ENCODE measurements at places on chromosomes 1 and 21.

DNA sequence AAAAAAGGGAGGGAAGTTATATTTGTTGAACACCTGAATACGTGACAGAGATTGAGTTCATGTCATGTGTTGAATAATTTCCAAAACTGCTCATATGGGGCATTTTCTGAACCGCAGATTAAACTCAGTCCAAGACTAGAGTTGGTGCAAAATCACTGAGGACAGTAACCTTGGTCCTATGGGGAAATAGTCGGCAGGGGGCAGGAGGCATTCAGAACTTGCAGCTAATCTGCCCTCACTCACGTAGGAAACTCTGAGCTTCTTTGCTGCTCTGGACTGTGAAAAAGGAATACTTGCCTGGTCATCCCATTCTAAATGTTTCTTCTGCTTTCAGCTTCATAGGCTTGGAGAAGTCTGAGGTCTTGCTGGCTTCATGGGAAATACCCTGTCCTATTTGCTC lies 228.3 kb upstream of the ZP4 start:
- DNase-seq, result no peak

DNA sequence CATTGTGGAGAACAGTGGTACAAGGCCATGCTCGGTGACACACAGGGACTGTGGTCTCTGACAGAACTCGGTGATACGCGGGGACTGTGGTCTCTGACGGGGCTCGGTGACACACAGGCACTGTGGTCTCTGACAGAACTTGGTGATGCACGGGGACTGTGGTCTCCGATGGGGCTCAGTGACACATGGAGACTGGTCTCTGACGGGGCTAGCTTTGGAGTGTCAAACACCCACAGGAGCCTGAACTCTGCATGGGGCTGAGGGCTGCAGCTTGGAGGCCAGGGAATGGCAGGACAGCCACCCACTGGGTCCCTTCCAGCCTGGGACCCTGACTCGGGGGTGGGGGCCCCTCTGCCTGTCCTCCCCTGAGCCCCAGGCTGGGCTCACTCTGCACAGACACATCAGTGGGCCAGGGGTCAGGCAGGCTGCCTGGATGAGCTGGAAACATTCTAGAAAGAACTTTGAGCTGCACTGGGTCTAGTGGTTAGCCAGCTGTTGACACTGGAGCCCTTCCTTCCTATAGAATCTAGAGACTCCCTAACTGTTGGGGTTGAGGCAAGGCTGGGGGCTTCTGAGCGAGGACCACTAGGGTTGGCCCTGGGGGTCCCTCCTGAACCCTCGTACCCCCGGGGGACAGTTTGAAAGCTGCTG lies 49.8 kb downstream of the DISP3 start:
- no peak for DNase-seq

- no peak for DNase-seq
Measured at GRCh38 chr1:172946814-172947507, 103.8 kb downstream of the TNFSF18 start.

DNA sequence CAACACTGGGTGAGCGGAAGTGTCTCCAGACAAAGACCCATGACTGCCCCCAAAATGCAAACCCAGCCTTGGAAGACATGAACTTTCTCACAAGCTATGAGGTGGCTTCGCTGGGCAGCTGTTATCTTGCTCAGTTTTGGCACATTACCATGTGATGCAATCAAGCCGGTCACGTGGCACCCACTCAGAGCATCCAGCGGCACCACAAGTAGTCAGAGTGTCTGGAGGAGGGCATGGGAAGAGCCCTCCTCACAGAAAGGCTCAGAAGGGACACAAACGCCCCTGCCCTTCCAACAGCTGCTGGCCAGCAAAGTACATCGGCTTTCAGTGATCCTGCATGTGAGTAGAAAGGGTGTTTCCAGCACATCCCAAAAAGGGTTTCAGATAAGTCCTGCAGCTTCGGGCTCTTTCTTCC lies 145.5 kb upstream of the IRF2BP2 start:
- DNase-seq, result no peak

DNA sequence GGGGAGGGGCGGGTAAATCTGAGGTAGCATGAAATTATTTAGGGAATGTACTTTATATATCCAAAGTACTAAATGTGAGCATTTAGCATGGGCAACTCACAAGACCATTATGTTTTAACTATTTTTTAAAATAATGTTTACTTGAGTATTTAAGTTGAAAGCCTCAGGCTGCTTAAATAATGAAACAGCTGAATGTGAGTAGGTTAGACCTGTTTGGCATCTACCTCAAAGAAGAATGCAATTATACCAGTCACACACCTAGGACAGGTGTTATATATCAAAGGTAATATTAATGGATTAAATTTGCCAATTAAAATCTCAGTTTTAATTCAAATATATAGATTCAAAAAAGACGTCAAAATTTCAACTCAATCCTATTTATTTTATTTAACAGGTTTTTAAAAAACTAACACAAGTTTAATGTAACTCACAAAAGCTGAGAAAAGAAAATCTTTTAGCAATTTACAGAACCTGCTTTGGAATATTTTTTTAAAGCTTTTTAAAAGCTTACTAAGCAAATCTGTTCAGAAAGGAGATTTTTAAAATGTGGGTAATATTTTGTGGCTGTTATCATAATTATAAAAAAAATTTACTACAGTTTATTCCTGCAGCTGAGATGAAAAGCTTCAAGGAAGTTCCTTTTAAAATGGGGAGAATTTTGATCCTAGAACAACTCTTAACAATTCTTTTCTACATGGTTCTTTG lies 104.6 kb upstream of the LBR start:
- no peak for DNase-seq

GRCh38 chr1:11458811-11459275 lies 20.1 kb upstream of the DISP3 start:
- DNase-seq, result no peak

- DNase-seq, result no peak
Measured at GRCh38 chr1:4085546-4085945, 185.5 kb upstream of the C1orf174 start.

GRCh38 chr1:222794656-222795474 lies 20.0 kb upstream of the DISP1 start:
- no peak for DNase-seq

DNA sequence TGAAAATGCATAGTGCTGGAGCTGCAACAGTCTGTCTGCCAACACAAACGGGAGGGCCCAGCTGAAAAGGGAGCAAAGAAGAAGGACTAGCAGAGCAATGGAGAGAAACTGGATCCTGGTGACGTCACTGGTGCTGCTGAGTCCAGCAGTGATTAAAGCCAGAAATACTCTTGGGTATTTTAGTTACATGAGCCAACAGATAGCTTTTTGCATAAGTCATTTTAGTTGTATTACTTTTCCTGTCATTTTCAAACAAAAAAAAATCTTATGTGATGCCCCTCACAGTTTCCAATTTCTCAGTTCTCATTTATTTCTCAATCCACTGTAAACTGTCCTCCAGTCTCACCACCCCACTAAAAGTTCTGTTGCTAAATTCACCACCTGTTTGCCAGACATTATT lies 38.7 kb upstream of the NEK7 start:
- DNase-seq, result no peak

- no peak for DNase-seq
Measured at GRCh38 chr1:218760601-218761570, 412.8 kb upstream of the LYPLAL1 start.

- no peak for DNase-seq
Measured at GRCh38 chr21:45893740-45894449, 87.7 kb upstream of the COL6A1 start.

DNA sequence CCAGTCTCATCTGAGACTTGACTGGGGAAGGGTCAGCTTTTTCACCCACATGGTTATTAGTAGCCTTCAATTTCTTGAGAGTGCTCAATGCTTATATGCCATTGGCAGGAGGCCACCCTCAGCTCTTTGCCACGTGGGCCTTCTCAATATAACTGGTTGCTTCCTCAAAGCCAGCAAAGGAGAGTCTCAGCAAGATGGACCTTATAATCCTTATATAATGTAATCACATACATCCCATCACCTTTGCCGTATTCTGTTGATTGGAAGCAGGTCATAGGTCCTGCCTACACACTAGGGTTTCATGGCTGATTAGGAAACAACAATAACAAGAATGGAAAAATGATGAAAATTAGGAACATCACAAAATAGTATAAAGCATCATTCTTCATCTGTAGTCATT lies 22.9 kb downstream of the TSEN15 start:
- DNase-seq, result no peak

GRCh38 chr1:202207292-202207691 lies 13.7 kb downstream of the LGR6 start:
- no peak for DNase-seq

DNA sequence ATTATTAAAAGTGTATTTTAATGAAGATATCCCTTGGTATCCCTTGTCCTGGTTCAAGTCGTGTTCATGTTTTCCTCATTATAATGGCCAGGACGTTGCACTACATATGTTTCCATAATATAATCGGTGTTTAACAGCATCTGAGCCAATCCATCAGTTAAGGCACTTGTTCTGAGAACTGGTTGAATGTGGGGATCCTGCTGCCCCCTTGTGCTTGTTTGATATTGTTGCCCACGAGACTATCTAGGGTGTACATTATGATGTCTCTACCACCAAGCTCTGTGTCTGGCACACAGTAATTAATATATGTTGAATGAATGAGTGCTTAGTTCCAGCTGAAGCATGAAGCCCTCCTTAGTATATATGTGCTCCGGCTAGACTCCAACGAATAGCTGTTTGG lies 193.0 kb downstream of the CACNA1E start:
- no peak for DNase-seq

- no peak for DNase-seq
Measured at GRCh38 chr21:35002879-35003722, 46.0 kb downstream of the RUNX1 start.

- no peak for DNase-seq
Measured at GRCh38 chr1:23848673-23849616, 19.1 kb downstream of the FUCA1 start.

GRCh38 chr1:91281782-91282181 lies 122.9 kb downstream of the HFM1 start:
- no peak for DNase-seq

DNA sequence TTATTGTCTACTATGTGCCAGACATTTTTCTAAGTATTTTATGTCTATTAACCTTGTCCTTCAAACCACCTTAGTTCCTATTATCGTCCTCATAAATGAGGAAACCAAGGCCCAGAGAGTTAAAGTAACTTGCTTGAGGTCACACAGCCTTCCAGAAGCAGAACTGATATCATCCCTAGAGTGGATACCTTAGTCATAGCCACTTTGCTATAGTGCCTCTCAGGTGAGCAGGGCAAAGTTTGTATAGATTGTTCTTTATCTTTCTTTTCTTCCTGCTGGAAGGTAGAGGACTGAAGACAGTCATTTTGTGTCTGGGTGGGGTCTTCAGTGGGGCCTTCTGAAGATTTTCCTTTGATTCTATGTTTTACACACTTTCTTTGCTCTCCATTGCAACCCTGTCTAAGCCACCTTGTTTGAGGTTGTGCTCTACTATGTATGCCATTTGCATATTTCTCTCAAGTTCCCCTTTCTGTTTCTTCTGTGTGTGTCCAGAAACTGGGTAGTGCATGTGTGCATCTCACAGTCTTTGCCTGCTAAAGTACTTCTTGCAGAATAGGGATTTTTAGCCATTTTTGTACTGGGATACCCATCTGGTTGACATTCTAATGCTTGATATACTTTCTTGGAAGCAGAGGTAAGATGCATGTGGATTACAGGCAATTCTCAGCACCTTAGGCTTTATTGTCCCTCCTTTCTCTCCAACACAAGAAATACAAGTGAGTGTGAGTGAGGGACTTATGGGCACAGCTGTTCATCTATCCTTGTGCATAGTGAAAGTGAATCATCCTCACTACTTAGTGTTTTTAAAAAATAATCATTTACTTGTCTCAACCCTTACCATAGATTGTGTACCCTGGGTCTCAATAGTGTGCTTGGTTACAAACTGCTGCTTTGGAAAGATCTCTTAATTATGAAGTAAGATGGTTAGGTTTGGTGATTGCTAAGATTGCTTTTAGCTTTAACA lies 207.6 kb upstream of the HMCN1 start:
- DNase-seq, result no peak

DNA sequence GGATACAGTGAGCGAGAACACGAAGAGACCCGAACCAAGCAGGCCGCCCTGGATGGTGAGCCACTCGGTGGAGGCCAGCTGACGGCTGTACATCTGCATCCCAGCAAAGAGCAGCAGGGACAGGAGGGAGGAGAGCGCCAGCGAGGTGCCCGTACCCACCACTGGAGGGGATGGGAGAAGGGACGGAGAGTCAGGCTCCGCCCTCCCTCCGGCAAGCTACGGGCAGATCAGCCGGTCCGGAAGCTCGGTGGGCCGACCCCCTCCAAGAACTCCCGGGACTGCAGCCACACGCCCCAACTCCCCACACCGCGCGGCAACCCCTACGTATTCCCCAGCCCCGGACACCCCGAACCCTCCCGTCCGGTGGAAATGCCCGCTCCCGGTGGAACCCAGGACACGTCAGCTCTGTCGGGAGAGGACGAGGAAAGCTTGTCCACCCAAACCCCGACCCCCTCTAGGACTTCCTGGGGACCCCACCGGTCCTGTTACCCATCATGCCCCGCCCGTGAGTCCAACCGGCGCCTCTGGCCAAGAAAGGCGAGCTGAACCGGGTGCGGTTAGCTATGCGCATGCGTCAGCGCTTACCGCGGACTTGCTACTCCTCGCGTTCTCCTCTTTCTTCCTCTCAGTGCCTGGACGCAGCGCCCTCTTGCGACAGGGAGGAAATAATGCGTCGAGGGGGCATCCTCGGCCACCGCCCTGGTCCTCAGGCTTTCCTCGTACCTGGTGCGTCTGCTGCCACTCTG lies at the start of gene KRTCAP2:
TSS of gene KRTCAP2 (minus strand) at position 573 of the 746 bp plus-strand sequence. CDS start at position 493, 80 bp downstream.
- peak; percentile 96 for DNase-seq

DNA sequence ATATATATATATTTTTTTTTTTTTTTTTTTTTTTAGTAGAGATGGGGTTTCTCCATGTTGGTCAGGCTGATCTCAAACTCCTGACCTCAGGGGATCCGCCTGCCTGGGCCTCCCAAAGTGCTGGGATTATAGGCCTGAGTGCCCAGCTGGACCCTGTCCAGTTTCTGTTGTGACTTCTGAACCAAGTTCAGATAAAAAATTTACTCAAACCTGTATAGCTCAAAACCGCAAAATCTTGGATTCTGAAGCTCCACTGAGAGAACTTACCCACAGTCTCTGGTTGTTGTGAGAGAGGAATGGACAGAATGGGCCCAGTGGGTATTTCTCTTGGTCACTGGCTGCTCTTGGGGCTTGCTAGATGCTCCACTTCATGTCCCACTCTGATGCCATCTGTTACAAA lies 76.4 kb downstream of the HS2ST1 start:
- DNase-seq, result no peak

DNA sequence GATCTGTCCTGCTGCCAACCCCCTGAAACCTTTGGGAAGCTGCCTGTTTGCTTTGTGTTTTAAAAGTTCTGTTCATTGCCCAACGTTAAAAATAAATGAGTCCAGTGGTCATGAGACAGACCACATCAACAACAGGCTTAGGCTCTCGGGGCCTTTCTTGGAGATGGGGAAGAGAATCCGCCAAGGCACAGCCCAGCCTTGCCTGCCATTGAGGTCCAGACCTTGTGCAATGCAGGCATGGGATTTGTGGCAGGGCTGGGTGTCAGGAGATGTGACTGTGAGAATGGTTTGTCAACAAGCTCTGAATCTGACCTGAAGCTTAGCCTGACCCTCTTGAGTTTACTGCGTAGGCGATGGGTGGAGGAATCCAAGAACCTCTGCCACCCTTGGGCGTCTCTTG lies 4.2 kb downstream of the SPSB1 start:
- no peak for DNase-seq

GRCh38 chr21:45586289-45586858 lies 44.1 kb upstream of the SLC19A1 start:
- no peak for DNase-seq

- DNase-seq, result no peak
Measured at GRCh38 chr1:179761846-179762640, 19.0 kb downstream of the FAM163A start.
